ENCODE measurements at places on chromosomes 16 and 17.
A peak's percentile ranks its signal among the peaks of the same experiment; 100 is the strongest.

DNA sequence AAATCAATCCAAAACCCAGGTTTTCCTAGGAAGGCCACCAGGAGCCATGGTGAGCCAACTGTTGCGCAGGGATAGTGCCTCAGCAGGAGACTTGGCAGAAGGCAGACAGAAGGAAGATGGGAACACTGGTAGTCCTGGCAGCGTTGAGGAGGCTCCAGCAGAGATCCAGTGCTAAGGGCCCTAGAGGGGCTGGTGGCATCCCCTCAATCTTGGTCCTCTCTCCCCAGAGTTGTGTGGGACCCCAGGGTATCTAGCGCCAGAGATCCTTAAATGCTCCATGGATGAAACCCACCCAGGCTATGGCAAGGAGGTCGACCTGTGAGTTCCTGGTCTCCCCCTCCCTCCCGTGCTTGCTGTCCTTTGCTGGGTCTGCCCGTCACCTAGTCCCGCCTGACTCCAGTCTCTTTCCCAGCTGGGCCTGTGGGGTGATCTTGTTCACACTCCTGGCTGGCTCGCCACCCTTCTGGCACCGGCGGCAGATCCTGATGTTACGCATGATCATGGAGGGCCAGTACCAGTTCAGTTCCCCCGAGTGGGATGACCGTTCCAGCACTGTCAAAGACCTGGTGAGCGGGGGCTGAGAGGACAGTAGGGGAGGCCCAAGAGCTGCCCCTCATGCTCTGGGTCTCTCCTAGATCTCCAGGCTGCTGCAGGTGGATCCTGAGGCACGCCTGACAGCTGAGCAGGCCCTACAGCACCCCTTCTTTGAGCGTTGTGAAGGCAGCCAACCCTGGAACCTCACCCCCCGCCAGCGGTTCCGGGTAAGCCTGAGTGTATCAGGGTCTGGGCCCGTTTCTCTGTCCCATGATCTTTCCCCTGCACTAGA lies 5.7 kb downstream of the CFAP119 start:
- DNase-seq = no peak

- DNase-seq = no peak
Observed at GRCh38 chr17:17028059-17028877, 14.0 kb upstream of the MPRIP start.

DNA sequence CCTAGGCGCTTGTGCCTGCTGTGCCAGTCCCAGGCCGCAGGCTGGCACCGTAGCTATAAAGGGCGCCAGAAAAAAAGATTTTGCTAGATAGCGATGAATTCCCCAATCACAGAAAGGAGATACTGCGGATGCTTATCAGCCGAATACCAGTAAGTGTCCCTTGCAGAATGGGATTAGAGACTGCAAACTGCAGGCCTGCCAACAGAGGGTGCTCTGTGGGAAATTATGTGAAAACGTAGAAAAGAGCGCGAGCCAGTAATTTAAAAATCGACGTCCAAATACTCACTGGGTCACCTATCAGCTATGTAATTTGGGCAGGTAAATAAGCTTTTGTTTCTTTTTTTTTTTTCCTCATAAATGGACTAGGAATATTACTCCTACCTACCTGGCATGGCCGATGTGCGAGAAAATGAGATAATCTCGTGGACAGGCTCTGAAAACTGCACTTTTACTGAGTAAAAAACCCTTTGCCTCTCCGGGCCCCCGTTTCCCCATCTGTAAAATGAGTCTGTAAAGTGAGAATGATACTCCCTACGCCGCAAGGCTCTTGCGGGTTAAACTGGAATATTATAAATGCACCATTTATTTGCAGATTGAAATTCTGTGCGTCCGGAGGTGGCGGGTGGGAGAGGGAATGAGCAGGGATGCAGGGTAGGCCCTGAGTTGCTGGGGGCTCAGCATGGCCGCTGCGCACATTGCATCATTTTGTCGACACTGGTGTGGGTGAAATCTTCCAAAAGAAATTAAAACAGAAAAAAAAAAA lies 1.2 kb upstream of the COG1 start:
- DNase-seq = no peak

GRCh38 chr17:16585796-16586195 lies 16.8 kb upstream of the ZNF287 start:
- DNase-seq = no peak

DNA sequence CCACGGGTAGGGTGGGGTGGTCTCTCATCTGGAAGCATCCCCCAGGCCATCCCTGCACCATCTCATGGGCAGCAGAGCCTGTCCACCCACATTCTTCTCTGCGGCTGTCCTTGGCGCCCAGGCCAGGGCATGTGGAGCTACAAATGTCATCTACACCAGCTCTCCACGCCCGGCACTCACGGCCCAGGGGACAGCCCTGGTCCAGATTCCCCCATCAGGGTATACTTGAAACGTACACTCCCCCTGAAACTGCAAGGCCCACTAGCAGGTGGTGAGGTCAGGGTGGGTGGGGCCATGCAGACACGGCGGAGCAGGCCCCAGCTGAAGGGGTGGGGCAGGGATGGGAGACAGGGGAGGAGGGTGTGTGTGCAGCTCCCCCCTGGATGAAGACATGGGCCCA lies 3.2 kb upstream of the SOX8 start:
- DNase-seq = no peak

- no peak for DNase-seq
Observed at GRCh38 chr16:81527477-81528178, 83.0 kb downstream of the CMIP start.

GRCh38 chr16:3983081-3983520 lies 102.6 kb upstream of the CREBBP start:
- DNase-seq = no peak

- DNase-seq = no peak
Observed at GRCh38 chr17:3957735-3958599, 6.3 kb downstream of the ATP2A3 start.

DNA sequence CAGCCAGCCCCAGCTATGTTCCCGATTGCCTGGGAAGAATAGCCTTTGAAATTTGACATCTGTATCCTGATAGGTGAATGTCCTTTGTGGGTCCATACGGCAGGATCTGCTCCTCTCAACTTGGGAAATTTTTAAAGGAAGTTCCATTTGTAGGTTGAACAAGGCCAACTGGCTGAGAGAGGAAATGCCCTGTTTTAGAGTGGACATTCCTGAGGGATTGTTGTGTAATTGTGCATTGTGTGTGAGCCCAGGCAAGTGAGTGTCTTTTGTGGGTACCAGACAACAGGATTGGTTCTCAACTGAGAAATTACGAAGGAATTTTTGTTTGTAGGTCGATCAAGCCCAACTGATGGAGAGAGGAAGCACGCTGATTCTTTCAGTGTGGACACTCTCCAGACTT lies 2.6 kb upstream of the CPHXL2 start:
- no peak for DNase-seq

GRCh38 chr17:15213381-15214087 lies 51.6 kb downstream of the PMP22 start:
- DNase-seq = no peak

DNA sequence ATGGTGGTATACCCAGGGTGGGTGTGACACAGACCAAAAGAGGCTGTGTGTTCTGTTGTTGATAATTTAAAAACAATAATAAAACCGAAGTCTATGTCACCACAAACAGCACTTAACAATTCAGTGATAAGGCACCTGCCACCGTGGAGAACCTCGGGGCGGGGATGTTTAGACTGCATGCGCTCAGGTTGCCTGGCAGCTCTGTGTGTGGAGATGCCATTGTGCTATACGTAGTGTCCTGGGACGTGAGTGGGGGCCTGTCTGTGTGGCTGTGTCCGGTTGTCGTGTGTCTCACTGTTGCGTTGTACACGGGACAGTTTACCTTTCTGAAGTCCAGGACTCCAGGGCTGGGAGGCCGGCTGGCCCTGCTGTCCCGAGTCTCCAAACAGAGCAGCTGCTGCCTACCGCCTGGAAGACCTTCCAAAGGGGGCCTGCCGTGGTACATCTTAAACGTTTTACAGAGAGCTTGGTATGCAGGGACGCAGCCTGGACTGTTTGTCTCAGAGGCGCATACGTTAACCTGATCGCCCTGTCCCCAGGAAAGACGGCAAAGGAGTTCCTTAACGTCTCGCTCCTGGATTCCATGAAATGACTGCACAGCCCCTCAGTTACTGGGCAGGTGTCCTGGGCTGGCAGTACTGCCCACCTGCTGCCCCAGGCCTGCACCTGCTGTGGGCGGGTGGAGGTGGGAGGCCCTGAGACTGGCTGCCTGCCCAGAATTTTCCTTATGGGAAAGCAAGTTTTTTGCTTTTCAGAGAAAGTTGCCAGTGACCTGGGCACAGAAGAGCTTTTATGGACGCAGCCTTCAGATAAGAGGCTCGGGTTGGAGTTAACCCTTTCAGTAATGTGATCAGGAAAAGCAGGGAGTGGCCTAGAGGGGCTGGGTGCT lies 19.0 kb downstream of the SPIRE2 start:
- no peak for DNase-seq

DNA sequence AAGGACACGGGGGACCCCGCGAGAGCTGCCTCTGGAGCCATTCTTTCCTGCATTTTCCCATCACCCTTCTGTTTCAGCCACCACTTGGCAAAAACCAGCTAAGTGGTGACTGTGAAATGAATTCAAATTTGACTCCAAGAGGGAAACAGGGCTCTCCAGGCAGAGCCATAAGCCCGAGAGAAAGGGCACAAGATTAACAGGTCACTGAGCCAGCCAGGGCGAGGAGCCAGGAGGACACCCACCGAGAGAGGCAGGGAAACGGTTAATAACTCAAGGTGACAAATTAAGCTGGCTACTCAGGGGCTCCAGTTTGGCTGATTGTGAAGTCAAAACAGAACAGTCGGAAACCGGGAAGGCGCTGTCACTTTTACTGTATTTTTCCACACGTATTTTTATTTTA lies 67.8 kb upstream of the SOX9 start:
- no peak for DNase-seq

DNA sequence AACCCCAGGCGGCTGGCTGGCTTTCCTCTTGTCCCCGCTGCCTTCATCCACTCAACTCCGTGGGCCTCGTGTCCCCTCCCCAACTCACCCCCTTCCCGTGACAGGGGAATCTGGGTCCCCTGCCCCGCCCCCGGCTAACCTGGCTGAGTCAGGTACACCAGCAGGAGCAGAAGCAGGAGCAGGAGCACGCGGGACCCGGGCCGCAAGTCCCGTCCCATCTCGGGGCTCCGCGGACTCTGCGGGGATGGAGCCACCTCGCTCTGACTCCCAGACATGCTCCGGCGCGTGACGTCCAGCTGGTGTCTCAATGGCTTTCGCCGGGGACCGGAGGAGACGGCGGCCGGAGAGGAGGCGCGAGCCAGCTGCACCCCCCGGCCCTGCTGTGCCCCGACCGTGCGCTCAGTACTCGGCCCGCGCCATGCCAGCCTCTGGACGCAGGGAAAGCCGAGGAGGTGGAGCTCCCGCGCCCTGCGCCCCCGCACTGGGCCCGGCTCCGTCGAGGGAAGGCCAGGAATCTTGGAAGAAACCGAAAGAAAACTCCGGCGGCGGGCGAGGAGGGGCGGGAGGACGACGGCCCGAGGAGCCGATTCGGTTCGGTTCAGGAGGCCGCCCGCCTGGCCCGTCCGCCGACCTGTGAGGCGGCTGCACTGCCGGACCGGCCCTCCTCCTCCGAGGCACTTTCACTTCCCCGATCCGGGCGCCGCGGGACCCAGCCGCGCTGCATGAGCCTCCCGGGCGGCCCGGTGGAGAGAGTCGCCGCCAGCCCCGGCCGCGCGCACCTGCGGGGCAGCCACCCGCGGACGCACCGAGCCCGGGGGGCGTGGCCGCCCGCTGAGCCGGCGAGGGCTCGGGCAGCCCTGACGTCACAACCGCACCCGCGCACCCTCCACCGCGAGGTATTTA lies at the start of the genes CXCL16 and ZMYND15:
CXCL16 (minus strand) TSS at position 807 of the 903 bp plus-strand sequence; CDS start at position 218, 589 bp downstream.
ZMYND15 (plus strand) TSS at position 712 of the 903 bp plus-strand sequence. CDS start 716 bp downstream, outside the sequence.
- DNase-seq = peak; percentile 38

DNA sequence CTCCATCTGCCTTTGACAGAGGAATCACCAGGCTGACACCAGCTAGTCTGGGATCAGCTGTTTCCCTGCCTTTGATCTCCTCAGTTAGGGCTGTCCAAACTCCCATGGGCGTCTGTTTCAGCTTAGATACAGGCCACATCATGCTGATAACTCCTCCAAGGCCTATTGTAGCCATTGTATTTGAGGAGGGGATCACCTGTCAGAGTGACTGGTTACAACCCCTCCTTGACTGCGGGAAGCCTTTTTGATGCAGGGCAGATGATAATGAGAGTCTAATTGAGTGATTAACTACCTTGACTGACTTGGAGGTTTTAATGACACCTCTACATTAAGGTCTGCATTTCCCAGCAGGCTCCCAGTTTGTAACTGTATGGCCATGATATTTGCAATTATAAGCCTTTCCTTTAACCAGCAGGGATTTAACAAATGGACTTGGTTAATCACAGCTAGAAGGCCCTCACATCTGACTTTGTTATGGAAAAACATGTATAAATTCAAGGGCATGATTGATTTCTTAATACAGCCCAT lies 863.5 kb downstream of the KCNJ2 start:
- DNase-seq = no peak

DNA sequence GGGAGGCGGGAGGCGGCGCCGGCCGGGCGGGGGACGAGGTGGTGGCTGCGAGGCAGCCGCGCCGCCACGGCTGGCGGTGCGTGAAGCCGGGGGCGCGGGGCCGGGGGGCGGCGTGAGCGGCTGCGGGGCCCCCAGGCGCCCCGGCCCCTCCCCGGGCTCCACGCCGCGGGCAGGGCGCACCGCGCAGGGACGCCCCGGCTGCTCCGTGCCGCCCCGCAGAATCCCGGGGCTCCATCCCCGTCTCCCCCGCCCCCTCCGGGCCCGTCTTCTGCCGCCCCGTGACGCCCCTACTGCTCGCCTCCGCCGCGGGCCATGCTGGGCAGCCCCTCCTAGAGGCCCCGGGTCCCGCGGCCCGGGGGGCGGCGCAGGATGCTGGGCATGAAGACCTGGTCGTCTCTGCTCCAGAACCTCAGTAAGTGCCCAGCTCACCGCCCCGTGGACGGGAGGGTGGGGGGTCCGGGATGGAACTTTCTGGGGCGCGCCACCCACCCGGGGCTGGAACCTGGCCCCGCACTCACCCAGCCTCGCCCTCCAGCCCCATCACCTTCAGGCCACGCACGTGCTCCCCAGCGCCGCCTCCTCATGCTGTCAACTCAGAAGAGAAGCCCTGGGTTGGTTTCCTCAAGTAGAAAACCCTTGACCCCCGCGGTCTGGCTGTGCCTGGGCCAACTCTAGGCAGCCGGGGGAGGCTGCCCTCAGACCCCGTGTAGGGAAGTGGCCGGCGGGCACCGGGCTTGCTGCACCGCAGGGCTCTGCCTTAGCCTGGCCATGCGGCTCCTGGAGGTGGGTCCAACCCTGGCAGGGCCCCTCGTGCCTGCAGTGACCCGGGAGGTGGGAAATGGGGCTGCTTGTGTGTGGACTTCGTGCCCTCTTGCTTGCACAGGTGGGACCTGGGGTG lies 150.2 kb upstream of the GSE1 start:
- no peak for DNase-seq
